ENCODE measurements at places on chromosomes 6 and 20. TPM values are rescaled to one million over a fixed set of nuclear protein-coding genes. Genes with fewer than 3 reads are reported as not detected.

DNA sequence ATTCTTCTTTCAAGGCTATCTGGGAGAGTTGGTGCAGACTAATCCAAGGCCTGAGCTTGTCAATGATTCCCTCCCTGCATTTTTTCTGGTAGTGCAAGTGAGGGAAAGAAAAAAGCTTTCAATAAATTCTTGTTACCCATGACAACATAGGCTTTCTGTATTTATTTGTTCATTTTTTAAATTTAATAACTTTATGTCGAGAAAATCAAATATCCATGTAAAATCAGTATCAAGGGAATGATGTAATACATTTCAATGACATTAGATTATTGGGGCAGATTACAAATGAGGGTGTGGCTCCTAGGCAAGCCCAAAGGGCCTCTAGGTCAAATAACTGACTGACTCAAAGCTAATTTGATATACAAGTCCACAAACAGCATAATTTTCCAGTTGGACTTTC, 104.0 kb downstream of the GJA1 start:
- no peak overlapping the region for H3K4me3 ChIP-seq
- no peak for DNase-seq
- no peaks in the 10 kb centered on the region for H3K27me3 ChIP-seq
- no peaks in the 10 kb centered on the region for H3K36me3 ChIP-seq
- no peak overlapping the region for H3K27ac ChIP-seq

DNA sequence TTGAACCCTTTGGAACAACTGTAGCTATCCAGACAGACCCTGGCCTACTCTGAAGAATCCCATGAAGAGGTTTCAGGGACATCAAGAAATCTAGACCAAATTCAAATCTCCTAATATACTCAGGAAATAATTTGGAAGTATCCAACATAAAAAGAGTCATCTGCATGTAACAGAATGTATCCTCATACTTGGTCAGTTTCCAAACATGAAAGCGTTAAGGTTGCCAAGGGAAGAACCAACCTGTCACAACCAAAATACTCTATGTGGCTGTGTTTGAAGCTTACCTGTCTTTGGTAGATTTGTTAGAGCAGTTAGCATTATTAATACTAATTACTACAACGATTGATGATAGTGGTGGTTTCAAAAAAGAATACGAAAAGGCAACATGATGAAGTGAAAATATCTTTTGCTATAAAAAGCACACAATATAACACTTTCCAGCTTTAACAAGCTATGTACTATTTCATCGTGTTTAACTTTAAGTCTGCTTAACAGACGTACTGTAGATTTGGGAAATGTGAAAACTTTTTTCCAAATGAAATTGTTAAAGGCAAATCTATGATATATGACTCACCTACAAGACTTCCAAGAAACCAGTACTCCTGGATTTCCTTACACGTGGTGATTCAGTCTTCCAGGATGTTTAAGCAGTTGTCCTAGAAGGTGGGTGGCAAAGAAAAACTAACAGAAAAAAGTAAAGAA, 46.6 kb upstream of the ENPP1 start:
- no peaks in the 10 kb centered on the region for H3K36me3 ChIP-seq
- H3K27ac ChIP-seq: no peak overlapping the region
- no peak overlapping the region for H3K4me3 ChIP-seq

GRCh38 chr6:109610590-109610989, 80.4 kb downstream of the AK9 start:
- H3K27ac ChIP-seq: no peak overlapping the region
- no peak overlapping the region for H3K4me3 ChIP-seq
- no peaks in the 10 kb centered on the region for H3K4me1 ChIP-seq
- no peak for DNase-seq
- no peaks in the 10 kb centered on the region for H3K27me3 ChIP-seq

DNA sequence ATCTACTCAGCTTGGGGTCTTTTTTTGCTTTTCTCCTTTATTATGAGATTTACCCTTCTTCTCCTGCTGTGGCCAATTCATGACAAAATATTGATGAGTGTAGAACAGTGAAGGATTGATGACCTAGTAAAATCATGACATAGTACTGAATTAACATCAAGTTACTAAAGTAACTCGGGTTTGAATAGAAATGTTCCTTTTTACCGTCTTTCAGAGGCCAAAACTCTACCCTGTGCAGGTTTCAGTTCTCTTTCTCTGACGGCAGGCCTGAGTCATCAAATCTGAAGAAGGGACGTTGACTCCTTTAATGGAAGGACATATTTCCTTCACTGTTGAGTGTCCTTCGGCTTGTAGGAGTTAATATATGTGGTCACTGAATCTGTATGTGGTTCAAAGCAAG, 80.7 kb downstream of the RREB1 start:
- no peak overlapping the region for H3K27ac ChIP-seq
- no peaks in the 10 kb centered on the region for H3K4me1 ChIP-seq
- no peak overlapping the region for H3K4me3 ChIP-seq
- peaks cover 68% of the 10 kb centered on the region for H3K36me3 ChIP-seq

- no peak overlapping the region for H3K27ac ChIP-seq
- H3K4me3 ChIP-seq: no peak overlapping the region
- no peak for DNase-seq
- H3K36me3 ChIP-seq: no peaks in the 10 kb centered on the region
- no peaks in the 10 kb centered on the region for H3K27me3 ChIP-seq
These were observed 250.7 kb upstream of the NOX3 start for GRCh38 chr6:155706341-155706740.

GRCh38 chr20:62838128-62838891, 21.5 kb downstream of the COL9A3 start:
- H3K27me3 ChIP-seq: no peaks in the 10 kb centered on the region
- no peaks in the 10 kb centered on the region for H3K36me3 ChIP-seq
- no peak for DNase-seq
- H3K4me1 ChIP-seq: no peaks in the 10 kb centered on the region
- H3K4me3 ChIP-seq: no peak overlapping the region
- H3K27ac ChIP-seq: no peak overlapping the region

- H3K4me1 ChIP-seq: peaks cover 19% of the 10 kb centered on the region
- no peak for DNase-seq
- no peak overlapping the region for H3K27ac ChIP-seq
- H3K36me3 ChIP-seq: no peaks in the 10 kb centered on the region
These were observed 30.3 kb upstream of the GATA5 start for GRCh38 chr20:62506087-62506486.

BIRC7 gene
- total RNA-seq: not detected

MUC22 gene
- not detected for total RNA-seq

GSTA3 gene
- not detected for total RNA-seq

Data from SJSA1 (cell line).